ENCODE measurements at places on chromosomes 1 and 21.

GRCh38 chr1:39940253-39940652 lies 14.7 kb upstream of the MFSD2A start:
- peak; percentile 26 for DNase-seq

DNA sequence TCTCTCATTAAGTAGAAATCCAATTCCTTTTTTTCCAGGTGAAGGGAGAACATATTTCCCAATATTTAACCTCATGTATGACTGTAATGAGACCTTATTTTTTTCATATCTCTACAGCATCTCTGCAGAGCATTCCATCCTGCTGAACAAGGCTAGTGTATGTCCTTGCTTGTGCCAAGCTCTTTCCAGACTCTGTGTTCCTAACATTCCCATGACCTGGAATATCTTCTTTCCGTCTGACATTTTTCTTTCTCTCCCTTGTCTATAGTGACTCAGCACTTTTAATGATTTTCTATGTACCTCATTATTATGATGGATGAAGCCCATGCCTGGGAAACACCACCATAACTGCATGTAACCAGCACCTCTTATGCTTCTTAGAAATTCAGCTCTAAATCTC lies 278.3 kb upstream of the NRIP1 start:
- DNase-seq = no peak

DNA sequence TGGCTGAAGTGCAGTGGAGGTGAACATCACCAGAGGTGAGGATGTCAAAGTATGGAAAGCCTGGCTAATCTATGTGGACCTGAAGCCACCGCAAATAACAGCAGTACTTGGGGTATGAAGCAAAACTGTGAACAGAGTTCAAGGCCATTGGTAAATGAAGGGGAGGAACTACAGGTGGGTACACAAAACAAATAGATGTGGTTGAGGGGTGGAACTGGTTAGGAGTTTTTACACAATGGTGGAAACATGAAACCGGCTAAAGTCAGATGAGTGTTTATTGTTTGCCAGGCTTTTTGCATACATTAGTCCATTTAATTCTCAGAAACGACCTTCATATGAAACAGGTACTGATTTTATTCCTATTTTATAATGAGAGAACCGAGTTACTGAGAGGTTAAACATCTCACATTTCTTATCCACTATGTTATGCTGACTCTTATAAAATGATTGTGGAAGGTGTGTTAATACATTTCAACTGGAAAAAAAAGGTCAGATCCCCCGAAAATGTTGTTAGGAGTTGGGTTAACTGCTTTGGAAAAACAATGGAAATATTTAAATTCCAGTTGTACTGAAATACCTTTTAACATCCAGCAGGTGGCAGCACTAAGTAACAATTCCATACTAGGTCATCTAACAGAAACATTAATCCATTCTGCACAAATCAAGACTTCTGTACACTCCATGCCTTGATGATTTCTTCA lies 44.3 kb upstream of the GTF2B start:
- peak; percentile 34 for DNase-seq

DNA sequence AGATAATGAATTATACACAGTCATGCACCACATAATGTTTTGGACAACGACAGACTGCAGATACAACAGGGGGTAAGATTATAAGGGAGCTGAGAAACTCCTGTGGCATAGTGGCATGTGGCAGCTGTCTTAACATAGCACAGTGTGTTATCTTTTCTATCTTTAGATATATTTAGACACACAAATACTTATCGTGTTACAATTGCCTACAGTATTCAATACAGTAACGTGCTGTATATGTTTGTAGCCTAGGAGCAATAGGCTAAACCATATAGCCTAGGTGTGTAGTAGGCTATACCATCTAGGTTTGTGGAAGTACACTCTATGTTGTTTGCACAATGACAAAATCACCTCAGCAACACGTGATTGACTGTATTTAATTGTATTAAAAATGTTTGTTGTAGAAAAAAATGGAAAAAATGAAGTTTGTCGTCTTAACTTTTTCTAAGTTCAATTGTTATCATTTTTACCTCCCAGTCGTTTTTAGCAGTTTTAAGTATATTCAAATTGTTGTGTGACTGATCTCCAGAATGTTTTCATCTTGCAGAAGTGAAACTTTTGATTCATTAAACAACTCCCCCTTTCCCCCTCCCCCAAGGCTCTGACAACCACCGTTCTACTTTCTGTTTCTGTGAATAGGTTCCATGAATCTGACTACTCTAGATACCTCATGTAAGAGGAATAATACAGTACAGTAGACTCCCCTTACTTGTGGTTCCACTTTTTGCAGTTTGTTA lies 351.0 kb upstream of the B3GALT2 start:
- DNase-seq = no peak

DNA sequence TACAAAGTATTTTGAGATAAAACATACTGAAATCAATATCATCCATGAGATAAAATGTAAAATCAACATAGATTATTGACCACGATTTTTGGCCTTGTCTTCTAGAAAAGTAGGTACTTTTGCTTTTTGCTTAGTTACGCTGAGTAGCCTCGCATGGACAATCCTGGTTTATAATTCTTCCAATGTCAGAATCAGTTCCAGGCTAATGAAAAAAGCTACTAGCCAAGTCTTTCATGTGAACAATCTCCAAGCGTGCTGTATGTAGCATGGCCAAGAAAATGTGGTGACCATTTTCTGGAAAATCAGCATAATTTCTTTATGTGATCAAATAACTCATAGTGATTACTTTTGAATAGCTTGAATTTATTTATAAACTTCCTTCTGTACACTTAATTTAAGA lies 145.8 kb downstream of the NTMT2 start:
- no peak for DNase-seq

DNA sequence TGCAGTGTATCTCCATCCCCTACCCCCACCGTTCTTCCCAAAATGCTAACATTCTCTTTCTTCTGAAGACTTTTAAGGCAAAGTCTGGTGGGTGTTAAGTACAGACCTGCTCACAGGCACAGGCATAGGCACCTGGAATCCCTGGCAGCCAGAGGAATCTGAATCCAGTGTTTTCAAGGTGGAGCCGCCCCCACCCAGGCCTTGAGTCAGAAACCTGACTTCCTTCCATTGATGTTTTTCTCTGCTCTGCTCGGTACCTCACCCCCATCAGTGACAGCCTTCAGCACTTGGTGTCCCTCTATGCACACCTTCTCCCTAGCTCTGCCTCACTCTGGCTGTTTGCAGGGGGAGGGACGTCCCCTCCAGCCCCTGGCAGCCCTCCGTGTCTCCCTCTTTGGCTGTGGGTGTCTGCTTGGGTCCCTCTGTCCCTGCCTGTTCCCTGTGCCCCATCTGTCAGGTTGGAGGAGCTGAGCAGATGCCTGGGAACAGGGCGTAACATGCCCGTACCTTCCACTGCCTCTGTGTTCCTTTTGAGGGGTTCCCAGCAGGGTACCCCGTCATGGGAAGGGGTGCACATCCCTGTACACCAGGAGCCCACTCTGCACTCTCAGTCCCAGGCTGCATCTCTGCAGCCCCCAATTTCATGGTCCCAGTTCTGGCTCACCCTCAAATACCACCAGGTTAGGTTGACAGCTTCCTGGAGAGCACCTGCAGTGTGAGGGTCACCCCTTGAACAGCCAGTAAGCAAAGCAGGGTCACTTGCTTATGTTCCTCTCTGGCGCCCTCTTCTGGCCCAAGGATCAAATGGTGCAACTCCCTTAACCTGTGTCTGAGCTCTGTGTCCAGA lies 6.7 kb downstream of the NCDN start:
- DNase-seq = peak; percentile 51

GRCh38 chr1:36533897-36534296 lies 51.2 kb upstream of the CSF3R start:
- DNase-seq = no peak

DNA sequence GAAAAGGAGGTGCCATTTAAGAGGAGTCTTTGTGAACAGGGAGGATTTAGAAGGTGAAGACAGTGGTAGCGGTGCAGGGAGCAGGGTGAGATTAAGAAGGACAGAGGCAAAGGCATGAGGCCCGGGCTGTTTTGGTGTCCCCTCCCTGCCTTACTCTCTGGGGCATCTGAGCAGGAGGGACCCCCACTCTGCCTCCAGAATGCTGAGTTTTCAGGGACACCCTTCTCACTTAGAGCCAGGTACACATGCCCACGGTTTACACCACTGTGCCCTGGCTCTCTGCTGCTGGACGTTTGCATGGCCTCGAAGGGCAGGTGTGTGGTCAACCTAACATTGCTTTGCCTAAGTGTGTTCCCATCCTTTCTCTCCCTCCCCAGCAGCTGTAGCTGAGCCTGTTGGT lies 20.5 kb upstream of the PARP1 start:
- no peak for DNase-seq

DNA sequence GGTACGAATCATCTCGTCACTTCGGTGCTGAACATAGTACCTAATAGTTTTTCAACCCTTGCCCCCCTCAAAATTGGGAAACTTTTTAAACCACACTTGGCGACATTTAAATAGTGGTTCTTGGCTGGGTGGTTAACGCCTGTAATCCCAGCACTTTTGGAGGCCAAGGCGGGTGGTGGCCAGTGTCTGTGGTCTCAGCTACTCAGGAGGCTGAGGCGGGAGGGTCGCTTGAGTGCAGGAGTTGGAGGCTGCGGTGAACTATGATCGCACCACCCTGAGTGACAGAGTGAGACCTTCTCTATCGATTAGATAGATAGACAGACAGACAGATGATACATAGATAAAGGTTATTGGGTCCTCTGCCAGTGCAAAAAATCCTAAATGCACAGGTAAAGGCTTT lies 55.5 kb upstream of the RASAL2 start:
- no peak for DNase-seq

GRCh38 chr1:17640393-17640792 lies 100.9 kb downstream of the ARHGEF10L start:
- DNase-seq = no peak

DNA sequence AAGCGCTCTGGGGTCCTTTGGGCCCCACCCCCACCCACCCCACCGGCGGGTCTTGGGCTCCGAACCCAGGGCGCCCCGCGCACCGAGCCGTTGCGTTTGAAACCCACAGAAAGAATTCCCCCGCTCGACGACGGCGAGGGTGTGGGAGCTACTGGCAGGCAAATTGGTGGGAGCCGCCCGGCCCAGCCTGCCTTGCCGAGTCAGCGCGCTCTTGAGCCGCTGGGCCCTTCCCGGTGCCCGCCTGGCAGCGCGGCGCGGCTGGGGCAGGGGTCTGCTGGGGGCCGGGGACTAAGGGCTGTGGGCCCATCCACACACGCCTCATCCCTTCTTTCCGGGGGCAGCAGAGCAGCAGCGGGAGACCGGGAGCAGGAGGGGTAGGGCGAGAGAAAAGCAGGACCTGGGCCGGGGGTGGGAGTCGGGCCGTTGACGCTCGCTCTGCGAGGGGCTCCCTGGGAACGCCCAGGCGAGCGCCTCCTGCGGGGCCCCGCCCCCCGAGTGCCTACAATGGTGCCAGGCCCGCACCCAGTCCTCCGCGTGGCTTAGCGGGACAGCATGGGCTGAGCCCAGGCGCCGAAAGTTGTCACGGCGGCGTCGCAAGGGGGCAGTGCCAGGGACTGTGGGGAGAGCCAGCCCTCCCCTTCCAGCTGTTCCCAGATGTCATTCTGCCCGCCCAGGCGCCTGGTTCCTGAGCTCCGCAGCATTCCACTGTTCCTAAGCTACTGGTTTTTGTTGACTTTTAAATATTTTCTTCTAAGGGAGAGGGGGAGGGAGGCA lies at the start of gene C1orf94:
TSS of gene C1orf94 (plus strand) at position 78 of the 774 bp plus-strand sequence. CDS start 883 bp downstream, outside the sequence.
- DNase-seq = peak; percentile 33

GRCh38 chr1:208132287-208132882 lies 111.8 kb downstream of the PLXNA2 start:
- no peak for DNase-seq

DNA sequence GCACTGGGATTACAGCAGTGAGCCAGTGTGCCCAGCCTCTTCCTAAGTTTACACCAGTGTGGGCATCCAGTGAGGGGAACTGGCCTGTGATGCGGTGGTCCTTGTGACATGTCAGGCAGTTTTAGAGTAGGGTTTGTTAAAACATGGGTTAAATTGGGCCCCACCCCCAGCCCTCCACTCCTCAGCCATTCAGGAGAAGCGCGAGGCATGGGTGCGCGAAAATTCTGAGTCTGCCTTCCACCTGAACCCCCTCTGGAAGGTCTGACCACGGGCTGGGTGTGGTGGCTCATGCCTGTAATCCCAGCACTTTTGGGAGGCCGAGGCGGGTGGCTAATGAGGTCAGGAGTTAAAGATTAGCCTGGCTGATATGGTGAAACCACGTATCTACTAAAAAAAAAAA lies 51.7 kb downstream of the SKI start:
- DNase-seq = no peak

DNA sequence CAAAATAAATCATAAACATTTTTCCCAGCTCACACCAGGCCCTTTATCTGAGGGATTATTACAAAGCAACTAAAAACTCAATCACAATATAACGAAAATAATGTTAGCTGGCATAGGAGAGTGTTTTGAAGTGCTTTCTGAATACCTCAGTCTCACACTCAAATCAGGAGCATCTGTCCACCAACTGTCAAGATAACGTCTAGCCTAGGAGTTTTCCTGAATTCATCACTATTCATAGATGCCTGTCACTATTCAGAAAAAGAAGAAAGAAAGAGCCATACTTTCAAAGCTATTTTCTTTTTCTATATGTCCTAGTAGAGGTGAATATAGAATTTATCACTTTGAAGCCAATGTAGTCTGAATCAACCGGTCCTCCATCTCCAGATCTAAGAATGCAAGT lies 127.0 kb downstream of the AKT3 start:
- no peak for DNase-seq

GRCh38 chr1:212973426-212973825 lies 23.1 kb downstream of the VASH2 start:
- DNase-seq = no peak

- no peak for DNase-seq
Observed at GRCh38 chr1:37533317-37534093, 18.9 kb upstream of the MEAF6 start.

- DNase-seq = no peak
Observed at GRCh38 chr1:33516428-33516827, 44.0 kb downstream of the ZSCAN20 start.

- no peak for DNase-seq
Observed at GRCh38 chr21:16117851-16118590, 388.2 kb downstream of the USP25 start.

GRCh38 chr1:95640746-95641145 lies 406.7 kb downstream of the RWDD3 start:
- DNase-seq = peak; percentile 14

DNA sequence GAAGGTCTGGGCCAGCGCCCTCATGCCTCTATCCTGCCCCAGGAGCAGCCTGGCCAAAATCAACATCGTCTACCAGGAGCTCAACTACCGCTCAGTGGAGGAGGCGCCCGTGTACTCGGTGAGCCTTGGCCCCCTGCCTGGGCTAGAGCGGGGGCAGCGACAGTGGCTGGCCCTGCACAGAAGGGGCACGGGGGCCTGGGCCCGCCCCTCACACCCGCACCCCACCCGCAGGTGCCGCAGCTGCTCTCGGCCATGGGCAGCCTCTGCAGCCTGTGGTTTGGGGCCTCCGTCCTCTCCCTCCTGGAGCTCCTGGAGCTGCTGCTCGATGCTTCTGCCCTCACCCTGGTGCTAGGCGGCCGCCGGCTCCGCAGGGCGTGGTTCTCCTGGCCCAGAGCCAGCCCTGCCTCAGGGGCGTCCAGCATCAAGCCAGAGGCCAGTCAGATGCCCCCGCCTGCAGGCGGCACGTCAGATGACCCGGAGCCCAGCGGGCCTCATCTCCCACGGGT lies 10.8 kb downstream of the SCNN1D start:
- no peak for DNase-seq

- DNase-seq = no peak
Observed at GRCh38 chr1:241440904-241441303, 78.7 kb downstream of the FH start.
